Activated naive CD4-positive, alpha-beta T cell treated with anti-CD3 and anti-CD28 coated beads for 36 hours (primary cell): ENCODE measurements at places on chromosomes 6 and 20. TPM values are rescaled to one million over a fixed set of nuclear protein-coding genes. Genes with fewer than 3 reads are reported as not detected.

GRCh38 chr6:10415617-10416480, 975 bp upstream of the TFAP2A start:
- H3K27me3 ChIP-seq = peaks cover 86% of the 10 kb centered on the region
- no peak for DNase-seq
- peaks cover 3% of the 10 kb centered on the region for H3K36me3 ChIP-seq
- no peak overlapping the region for H3K27ac ChIP-seq
- peaks cover 51% of the 10 kb centered on the region for H3K4me1 ChIP-seq

DNA sequence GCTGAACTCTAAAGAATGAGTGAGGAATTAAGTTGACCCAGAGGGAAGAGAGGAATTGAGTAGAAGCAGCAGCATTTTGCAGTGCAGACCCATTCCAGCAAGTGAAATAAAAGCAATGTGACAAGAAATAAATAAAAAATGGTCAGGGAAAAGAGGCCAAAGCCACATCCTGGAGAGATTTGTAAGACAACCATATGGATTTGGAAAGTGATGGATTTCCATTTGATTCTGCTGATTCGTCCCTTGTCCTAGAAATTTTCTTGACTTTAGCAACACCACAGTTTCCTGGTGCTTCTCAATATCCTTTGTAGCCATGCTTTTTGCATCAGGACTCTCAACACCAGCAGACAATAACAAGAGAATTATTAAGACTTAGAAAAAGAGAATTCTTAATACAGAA, 29.8 kb downstream of the ANKEF1 start:
- H3K4me1 ChIP-seq = no peaks in the 10 kb centered on the region
- no peak for DNase-seq
- H3K27ac ChIP-seq = no peak overlapping the region
- no peak overlapping the region for H3K4me3 ChIP-seq
- H3K27me3 ChIP-seq = peaks cover 10% of the 10 kb centered on the region
- H3K36me3 ChIP-seq = no peaks in the 10 kb centered on the region

DNA sequence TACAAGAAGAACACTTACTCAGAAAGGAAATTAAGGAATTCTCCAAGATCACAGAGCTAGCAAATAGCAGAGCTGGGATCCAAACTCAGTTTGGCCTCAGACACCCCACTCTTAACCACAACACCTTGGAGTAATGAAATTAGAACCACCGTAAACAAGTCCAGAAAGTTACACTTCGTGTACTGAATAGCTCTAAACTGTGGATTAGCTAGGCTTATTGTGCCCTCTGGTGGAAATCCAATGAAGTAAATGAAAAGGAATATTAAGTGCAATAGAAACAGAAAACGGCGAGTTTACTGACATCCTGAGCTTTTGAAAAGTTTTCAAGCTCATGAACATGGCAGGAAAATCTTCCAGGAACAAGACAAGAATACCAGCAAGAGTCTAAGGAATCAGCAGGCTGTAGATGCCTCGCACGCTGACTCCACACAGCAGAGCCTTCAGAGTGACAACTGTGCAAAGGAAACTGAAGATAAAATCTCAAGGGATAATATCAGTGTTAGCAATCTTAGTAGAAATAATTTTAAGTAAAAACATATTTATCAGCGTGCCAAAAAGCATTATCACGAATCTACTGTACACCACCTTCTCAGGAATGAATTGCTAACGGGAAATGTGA, 34.6 kb downstream of the FBXO5 start:
- H3K36me3 ChIP-seq = no peaks in the 10 kb centered on the region
- no peak for DNase-seq
- peaks cover 6% of the 10 kb centered on the region for H3K4me1 ChIP-seq
- no peak overlapping the region for H3K4me3 ChIP-seq

- peaks cover 16% of the 10 kb centered on the region for H3K36me3 ChIP-seq
- H3K4me1 ChIP-seq = peaks cover 72% of the 10 kb centered on the region
- no peaks in the 10 kb centered on the region for H3K27me3 ChIP-seq
- peak overlapping the region; percentile 98 for H3K27ac ChIP-seq
- peak; percentile 49 for DNase-seq
Measured at GRCh38 chr20:4813076-4813862, 91.6 kb downstream of the PRND start.

Gene GMPR
- total RNA-seq = 1.0 TPM
